Right kidney (tissue), 9 donors: ENCODE measurements at places on chromosomes 6 and 20.
A peak's percentile ranks its signal among the peaks of the same experiment; 100 is the strongest.

DNA sequence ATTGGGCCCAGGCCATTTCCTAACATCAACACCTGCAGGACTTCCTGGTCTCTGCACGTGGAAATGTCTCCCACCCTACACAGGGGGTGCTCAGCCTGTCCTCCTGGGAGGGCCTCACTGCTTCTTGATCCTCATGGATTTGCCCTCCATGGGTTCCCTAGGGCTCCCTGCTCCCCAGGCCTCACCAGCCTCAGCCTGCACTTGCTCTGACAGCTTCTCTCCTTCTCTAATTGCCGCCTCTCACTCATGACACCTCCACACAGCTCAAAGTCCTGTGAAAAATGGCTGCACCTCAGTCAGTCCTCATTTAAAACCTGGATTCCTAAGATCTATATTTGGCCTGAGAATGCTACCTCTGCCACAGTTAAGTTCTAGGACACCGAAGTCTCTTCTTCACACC, 130.6 kb downstream of the PXDC1 start:
- no peak for DNase-seq

- DNase-seq, result no peak
These were observed 212.9 kb downstream of the TFAP2C start for GRCh38 chr20:56842056-56842455.

- DNase-seq, result no peak
These were observed 27.1 kb upstream of the BEND6 start for GRCh38 chr6:56927538-56928453.

DNA sequence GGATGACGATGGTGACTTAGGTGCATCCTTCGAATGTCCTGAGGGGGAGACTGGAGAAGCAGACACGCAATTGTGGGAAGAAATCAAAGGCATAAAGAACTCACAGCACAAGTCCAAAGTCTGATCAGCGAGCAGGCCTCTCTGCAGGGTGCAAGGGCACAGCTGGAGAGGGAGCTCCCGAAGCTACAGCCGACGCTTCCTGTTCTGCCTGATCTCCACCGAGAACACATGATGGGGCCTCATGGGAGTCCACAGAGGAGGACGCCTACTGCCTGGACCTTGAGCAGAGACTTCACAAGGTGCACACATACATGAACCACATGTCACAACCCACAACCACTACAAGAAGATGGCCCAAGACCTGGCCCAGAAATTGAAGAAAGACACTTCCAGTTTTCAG, 51.4 kb downstream of the RIN2 start:
- no peak for DNase-seq

- no peak for DNase-seq
These were observed 57.0 kb upstream of the CD93 start for GRCh38 chr20:23143098-23143497.

- DNase-seq, result no peak
These were observed 337.9 kb downstream of the CD83 start for GRCh38 chr6:14455427-14455826.

GRCh38 chr20:44706301-44707017, 8.7 kb upstream of the CCN5 start:
- DNase-seq, result no peak

GRCh38 chr6:30167101-30167500, 3.8 kb downstream of the TRIM15 start:
- DNase-seq, result no peak

DNA sequence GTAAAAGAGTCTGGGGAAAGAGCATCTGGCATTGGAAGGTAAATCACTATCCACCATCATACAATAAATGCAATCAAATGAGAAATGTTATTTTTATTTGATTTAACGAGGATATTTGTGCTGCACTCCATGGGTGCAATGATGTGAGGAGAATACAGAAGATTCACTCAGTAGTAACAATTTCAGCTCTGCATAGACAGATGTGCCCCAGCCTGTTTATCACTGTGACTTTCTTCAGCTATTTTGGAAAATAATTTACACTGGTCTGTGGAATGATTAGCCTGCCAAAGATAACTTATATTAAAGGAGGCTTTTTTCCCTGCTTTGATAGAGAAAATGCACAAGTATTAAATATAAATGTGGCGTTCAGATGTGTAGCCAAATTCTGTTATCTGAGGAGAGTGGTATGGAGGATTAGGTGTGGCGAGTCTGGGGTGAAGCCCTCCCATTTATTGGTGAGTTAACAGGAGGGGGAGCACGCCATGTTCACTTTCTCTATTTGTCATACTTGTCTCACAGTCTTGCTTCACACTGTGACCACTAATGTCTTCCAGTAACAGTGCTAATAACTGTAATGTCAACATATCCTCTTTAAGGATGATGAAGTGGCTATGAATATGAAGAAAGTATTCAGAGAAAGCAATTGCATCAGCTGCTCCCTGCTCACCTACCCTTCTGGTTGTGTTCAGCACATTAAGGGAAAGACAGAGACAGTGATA, 645.6 kb downstream of the MMUT start:
- DNase-seq, result no peak

DNA sequence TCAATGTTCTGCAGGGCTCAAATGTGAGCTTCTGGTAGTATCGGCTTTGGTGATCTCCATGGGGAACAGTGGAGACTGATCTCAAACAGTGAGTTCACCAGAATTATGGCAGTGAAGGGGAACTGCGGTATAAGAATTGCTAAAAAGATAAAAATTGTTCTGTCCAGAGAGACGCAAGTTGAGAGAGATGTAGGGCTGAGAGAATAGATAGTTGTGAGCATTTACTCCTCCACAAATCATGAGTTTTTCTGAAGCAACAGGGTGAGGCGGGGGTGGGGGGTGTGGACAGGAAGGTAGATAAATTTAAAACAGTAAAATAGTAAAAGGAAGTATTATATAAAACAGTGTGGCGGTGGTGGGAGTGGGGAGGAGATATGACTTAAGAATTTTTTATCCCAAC, 98.6 kb upstream of the NEDD9 start:
- DNase-seq, result no peak

DNA sequence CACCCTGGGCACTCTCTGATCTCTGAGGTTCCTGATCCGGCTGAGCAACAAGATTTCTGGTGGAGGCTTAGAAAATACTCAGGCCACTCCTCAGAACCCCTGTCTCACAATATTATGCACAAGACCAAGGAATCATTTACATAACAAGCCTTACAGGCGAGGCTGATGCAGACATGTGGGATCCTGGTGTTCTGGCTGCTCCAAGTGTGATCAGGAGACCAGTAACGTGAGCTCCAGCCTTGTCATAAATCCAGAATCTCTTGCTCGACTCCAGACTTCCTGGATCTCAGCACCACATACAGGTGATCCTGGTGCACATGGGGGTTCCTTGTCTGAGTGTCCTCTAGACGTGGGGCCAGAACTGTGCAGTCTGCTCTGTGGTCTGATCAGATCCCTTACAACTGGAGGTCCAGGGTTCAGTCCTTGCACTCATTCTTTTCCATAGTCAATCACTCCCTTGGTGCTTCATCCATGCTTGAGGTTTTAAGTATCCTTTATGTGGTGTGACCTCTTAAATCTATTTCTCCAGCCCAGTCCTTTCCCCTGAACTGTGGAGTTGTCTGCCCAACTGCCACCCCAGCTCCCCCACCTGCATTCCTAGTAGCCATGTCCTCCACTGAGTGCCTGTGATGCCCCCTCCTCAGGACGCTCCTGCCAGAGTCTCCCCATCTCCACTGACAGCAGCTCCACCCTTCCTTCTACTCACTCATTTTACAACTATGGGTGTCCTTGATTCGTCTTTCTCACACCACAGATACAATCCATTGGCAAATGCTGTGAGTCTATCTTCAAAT, 5.1 kb downstream of the HLA-C start:
- no peak for DNase-seq

GRCh38 chr6:134990262-134990661, 40.4 kb upstream of the ALDH8A1 start:
- no peak for DNase-seq

GRCh38 chr20:64098471-64099013, 8.8 kb downstream of the NPBWR2 start:
- peak; percentile 2 for DNase-seq

- DNase-seq, result no peak
These were observed 663.3 kb upstream of the ADGRB3 start for GRCh38 chr6:67971812-67972211.

- no peak for DNase-seq
These were observed 7.0 kb upstream of the DSTN start for GRCh38 chr20:17562804-17563305.

DNA sequence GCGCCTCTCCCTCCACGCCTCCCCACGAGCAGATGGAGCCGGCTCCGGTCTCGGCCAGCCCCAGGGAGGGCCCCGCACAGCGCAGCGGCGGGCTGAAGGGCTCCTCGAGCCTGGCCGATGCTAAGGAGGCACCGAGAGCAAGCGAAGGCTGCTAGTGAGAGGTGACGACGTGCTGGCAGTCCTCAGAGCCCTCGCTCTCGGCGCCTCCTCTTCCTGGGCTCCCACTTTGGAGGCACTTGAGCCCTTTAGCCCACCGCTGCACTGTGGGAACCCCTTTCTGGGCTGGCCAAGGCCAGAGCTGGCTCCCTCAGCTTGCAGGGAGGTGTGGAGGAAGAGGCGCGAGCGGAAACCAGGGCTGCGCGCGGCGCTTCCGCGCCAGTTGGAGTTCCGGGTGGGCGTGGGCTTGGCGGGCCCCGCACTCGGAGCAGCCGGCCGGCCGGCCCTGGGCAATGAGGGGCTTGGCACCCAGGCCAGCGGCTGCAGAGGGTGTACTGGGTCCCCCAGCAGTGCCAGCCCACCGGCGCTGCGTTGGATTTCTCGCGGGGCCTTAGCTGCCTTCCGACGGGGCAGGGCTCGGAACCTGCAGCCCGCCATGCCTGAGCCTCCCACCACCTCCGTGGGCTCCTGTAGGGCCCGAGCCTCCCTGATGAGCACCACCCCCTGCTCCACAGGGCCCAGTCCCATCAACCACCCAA, 2.5 kb upstream of the TMEM14C start:
- peak; percentile 77 for DNase-seq

GRCh38 chr20:19451231-19451922, 238.9 kb downstream of the SLC24A3 start:
- DNase-seq, result no peak

DNA sequence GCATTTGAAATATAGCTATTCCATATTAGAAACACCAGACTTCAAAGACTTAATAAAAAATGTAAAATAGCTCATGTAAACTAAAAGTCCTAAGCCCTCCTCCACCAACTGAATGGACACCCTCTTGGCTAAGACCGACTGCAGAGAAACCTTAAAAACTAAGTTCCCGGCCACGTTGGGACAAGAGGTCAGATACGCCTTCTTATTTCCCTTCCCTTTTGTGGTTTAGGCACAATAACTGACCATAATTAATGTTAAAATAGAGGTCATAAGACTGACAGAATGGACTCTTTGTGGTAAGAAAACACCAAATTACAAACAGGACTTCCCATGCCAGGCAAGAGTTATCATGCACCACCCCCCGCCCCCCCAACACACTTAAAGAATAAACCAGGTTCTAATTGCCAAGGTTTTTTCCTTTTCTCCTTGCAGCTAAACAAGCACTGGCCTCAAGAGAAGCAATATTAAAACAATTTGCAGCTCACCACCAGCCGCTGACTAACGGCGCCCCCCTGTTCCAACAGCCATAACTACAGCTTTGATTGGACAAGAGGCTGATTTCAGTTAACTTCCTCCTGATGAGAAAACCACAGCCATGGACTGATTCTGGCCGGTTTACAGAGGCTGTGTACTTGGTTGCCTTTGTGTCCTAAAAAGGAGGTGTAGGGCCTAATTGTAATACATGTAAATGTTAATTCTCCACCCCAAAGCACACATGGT, 10.7 kb upstream of the LAMP5 start:
- no peak for DNase-seq
